ENCODE measurements at places on chromosomes 6 and 20.

GRCh38 chr6:148658681-148659430 lies 88.0 kb upstream of the UST start:
- no peak for DNase-seq

GRCh38 chr6:82237013-82237412 lies 10.5 kb downstream of the IBTK start:
- no peak for DNase-seq

DNA sequence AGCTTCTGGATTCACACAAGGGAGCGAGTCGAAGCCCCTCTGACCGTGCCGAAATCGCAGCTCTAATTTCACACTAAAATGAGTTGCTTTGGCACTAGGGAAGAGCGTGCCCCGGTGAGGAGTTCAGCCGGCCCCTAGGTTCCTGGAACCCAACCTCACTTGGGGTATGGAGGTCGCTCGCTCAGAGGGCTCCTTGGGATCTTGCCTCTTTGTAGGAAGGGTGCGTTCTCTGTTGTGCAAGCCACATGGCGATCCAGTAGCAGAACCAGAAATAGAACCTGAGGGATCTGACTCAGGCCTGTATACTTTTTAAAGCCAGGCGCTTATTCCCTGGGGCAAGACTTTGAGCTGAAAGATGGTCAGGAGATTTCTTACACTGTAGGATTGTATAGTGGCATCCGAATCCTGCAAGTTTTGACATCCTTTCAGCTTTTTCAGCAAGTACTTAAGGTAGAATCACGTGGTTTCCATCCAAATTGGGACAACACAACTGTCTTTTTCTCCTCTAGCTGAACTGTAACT lies 861 bp upstream of the RALGAPA2 start:
- no peak for DNase-seq

GRCh38 chr20:15317546-15318232 lies 980.3 kb upstream of the FLRT3 start:
- DNase-seq: no peak

- DNase-seq: no peak
Measured at GRCh38 chr20:60250251-60250650, 292.0 kb downstream of the CDH26 start.

- no peak for DNase-seq
Measured at GRCh38 chr6:49299279-49299678, 163.8 kb downstream of the MMUT start.

Measured in ecto neural progenitor cell (in vitro differentiated cells).